ENCODE measurements at places on chromosomes 16 and 17.

DNA sequence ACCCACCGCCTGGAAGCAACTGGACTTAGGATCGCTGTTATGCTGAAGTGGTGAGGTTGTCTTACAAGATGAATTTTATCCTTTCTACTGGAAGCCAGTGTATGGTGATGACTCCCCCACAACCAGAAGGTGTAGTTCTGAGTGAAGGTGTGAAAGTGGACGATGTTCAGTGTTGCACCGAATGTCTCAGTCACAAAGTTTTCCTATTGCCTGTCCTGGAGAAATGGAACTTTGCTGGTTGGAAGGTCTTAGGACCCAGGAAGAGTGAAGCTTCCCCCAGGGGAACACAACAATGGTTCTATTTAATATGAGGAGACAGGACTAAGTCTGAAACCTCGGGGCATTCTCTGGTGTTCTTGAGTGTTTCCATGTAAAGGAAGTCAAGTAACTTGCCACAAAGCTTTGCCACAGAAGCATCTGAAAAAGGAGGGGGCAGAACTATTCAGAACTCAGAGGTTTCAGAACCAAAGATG, 44.2 kb downstream of the USP22 start:
- no peak for DNase-seq

DNA sequence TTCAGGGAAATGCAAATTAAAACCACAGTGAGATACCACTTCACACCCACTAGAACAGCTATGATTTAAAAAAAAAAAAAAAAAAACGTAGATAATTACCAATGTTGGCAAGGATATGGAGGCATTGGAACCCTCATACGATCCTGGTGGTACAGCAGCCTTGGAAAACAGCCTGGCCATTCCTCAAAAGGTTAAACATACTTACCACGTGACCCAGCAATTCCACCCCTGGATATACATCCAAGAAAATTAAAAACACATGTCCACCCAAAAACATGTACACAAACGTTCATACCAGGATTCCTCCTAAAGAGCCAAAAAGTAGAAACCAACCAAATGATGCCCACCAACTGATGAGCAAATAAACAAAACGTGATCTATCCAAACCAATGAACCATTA, 68.1 kb downstream of the GAS7 start:
- no peak for DNase-seq

DNA sequence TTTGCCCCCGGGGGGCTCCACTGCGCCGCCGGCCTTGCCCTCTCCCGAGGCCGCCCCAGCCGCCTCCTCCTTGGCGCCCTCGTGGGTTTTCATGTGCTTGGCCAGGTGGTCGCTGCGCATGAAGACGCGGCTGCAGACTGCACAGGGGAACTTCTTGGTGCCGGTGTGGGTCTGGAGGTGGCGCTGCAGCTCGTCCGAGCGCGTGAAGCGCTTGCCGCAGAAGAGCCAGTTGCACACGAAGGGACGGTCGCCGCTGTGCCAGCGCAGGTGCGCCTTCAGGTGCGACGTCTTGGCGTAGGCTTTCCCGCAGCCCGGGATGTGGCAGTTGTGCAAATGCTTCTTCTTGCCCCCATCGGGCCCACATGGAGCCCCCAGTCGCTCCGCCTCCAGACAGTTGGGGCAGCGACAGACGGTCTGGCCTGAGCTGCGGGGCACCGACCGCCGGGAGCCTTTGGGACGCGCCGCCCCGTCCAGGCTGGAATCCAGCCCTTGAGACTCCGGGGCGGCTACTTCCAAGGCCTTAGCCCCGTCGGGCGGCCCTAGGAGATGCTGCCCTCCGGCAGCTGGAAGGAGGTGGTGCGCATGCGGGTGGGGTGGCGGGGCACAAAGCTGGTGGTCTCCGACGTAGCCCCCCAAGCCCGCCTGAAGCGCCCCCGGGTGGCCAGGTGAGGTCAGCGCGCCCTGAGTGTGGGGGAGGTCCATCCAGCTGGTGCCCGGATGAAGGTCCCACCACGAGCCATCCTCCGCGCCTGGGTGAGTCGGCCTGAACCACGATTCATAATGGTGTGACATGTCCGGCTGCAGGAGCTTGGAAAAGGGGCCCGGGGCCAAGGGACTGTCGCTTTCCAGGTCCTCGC, 3.4 kb downstream of the SP6 start:
- peak; percentile 34 for DNase-seq

- no peak for DNase-seq
Measured at GRCh38 chr17:5832886-5833285, 237.3 kb upstream of the WSCD1 start.

DNA sequence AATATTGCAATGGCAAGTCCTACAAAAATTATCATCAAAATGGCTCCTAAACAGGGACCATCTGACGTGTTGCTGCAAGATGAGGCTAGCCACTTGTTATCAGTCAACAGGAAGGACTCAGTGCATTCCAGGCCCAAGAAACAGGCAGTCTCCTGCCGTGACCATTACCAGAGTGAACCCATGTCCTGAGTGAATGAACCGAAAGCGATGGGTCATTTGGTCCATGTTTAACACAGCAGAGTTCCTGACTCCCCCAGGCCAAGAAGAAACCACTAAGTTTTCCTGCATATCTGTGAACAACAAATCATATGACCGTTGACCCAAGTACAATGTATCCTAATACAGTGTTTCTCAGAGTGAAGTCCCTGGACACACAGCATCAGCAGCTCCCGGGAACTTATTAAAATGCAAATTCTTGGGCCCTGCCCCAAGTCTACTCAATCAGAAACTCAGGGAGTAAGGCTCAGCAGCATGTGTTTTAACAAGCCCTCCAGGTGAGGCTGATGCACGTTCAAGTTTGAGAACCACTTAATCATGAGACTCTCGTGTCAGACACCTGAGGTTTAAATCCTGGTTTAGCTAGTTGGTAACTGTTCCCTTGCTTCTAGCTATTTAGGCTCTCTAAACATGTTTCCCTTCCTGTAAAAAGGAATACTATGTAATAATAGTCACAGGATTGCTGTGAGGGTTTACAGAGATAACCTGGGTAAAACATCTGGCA, 429.4 kb upstream of the MAF start:
- DNase-seq, result no peak

- no peak for DNase-seq
Measured at GRCh38 chr16:12458591-12459358, 344.9 kb downstream of the CPPED1 start.

GRCh38 chr17:12993631-12994030, 24.2 kb downstream of the ELAC2 start:
- no peak for DNase-seq

DNA sequence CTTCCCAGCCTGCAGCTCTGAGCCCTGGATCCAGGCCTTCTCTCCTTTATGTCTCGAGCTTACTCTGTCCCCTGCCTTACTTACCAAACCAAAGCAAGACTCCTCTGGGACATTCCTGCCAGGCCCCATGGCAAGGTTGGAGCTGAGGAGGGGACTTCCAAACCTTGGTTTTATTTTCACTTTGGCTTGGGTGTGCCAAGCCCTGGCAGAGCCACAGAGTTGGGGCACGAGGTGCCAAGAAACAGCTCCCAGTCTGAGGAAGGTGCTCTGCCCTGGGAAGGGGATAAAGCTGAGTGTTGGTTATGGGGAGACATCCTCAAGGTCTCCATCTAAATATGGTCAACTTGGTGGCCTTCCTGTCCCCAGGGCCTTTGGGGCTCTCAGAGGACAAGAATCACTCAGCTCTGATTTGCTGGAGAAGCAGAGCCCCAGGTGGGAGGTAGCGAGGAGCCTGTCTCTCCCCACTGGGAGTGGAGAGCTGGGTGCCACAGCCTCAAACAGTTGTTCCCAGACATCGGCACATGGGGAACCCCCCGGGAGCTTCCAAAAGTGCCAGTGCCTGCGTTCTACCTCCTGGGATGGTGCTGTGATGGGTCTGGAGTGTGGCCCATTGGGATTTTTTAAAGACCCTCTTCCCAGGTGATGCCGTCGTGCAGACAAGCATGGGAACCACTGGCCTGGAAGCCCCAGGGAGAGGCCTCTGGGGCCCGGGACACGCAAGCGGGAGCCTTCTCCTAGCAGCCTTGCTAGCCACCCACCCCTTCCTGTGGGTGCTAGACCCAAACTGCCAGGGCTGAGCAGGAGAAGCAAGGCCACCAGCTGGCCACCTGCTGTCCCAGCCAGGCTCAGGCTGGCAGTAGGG, 10.3 kb downstream of the NLRC5 start:
- no peak for DNase-seq

- DNase-seq, result no peak
Measured at GRCh38 chr17:10200645-10201044, 2.2 kb upstream of the GAS7 start.

GRCh38 chr17:72967977-72968585, 124.4 kb downstream of the SLC39A11 start:
- DNase-seq, result no peak

DNA sequence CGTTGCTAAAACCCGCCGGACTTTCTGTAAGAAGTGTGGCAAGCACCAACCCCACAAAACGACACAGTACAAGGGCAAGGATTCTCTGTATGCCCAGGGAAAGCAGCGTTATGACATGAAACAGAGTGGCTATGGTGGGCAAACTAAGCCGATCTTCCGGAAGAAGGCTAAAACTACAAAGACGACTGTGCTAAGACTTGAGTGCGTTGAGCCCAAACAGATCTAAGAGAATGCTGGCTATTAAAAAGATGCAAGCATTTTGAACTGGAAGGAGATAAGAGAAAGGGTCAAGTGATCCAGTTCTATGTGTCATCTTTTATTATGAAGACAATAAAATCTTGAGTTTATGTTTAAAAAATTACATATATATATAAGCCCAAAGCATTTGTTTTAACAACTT, 20.3 kb downstream of the HELZ start:
- no peak for DNase-seq

DNA sequence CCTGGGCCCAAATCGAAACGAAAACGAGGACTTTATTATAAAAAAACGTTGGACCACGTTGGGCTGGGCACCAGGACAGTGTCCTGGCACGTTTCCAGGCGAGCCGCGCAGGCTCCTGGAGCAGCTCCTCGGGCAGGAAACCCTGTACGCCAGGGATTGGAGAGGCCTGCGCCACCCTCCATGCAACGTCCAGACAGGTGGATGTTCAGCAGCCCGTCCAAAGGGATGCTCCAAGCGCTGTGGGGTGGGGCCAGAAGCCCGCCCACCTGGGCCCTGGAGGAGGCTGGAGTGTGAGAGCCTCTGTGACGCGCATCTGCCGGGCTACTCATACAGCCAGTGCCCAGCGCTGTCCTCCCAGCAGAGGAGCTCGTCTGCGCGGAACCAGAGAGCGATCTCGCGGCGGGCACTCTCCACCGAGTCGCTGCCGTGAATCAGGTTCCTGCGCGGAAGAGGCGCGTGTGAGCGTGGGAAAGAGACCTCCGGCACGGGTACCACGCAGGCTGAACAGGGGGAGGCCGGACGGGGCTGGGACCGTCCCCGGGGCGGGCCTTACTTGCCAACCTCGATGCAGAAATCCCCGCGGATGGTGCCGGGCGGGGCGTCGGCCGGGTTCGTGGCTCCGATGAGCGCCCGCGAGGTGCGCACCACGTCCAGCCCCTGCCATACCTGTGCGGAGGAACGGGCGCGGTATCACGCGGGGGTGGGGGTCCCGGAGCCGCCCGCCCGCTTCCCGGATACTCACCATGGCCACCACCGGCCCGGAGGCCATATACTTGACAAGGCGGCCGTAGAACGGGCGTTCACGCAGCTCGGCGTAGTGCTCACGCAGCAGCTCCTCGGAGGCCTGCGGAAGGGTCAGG, 785 bp downstream of the NME3 start:
- no peak for DNase-seq

- peak; percentile 66 for DNase-seq
Measured at GRCh38 chr17:42969001-42969581, 4.8 kb upstream of the AARSD1 start.

- peak; percentile 70 for DNase-seq
Measured at GRCh38 chr17:45316434-45317110, at the start of gene MAP3K14. TSS of gene MAP3K14 (minus strand) at chr17:45317020. CDS start at chr17:45290745, 26,275 bp downstream.

- no peak for DNase-seq
Measured at GRCh38 chr17:39325528-39326240, 75.7 kb downstream of the FBXL20 start.

GRCh38 chr16:57801809-57802340, 416 bp downstream of the KIFC3 start:
- no peak for DNase-seq

DNA sequence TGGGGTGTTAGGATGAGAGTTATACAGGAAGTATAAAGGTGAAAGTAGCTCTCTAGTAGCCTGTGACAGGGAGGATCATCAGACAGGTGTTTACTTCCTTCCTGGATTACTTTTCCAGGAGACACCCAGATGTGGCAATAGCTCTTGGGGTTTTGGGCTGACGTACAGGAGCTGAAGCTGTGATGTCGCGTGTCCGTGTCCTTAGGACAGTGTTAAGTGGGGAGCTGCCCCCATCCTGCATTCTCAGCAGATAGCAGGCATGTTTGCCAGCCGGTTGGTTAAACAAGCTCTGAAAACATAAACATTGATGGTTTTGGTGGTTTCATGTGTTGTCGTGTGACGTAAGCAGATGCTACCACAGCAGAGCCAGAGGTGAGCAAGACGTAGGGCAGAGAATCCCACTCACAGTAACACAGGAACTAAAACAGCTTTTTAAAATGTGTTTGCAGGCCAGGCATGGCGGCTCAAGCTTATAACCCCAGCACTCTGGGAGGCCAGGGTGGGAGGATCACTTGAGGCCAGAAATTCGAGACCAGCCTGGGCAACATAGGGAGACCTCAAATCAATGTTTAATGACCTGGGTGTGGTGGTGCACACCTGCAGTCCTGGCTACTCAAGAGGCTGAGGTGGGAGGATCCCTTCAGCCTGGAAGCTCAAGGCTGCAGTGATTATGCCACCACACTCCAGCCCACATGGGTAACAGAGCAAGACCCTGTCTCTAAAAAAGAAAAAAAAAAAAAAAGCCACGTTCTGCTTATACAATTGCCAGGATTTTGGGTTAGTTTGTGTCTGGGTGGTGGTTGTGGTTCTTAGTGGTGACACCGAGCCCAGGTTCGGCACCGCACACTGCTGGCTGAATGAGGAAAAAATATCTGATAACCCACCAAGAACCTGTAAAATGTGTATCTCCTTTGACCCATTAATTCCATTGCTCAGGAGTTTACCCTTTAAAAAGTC, 18.2 kb upstream of the IL17C start:
- no peak for DNase-seq

- peak; percentile 73 for DNase-seq
Measured at GRCh38 chr17:32936894-32937500, 9.0 kb downstream of the TMEM98 start.

GRCh38 chr17:61402978-61403800, 3.5 kb downstream of the TBX2 start:
- no peak for DNase-seq

DNA sequence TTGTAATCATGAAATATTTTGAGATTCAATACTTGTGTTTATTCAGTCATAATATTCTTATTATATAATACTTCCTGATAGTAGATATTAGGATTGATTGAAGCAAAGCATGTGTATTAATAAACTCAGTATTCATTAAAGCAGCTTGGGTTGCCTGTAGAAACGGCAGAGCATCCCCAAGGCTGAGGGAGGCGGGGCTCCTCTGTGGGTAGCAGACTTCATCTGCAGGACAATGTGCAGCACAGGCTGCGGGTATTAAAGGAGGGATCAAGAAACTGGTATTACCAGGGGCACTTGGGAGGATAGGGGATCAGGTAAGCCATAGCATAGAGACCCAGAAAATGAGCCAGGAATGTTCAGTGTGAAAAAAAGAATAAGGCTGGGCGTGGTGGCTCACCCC, 213.6 kb downstream of the PRKCA start:
- no peak for DNase-seq
